Adrenal gland (tissue), 19 donors: ENCODE measurements at places on chromosomes 4 and X. TPM values are rescaled to one million over a fixed set of nuclear protein-coding genes. Genes with fewer than 3 reads are reported as not detected.

IL13RA2 gene
- 4.8 TPM for total RNA-seq

SPANXD gene
- not detected for total RNA-seq

DNA sequence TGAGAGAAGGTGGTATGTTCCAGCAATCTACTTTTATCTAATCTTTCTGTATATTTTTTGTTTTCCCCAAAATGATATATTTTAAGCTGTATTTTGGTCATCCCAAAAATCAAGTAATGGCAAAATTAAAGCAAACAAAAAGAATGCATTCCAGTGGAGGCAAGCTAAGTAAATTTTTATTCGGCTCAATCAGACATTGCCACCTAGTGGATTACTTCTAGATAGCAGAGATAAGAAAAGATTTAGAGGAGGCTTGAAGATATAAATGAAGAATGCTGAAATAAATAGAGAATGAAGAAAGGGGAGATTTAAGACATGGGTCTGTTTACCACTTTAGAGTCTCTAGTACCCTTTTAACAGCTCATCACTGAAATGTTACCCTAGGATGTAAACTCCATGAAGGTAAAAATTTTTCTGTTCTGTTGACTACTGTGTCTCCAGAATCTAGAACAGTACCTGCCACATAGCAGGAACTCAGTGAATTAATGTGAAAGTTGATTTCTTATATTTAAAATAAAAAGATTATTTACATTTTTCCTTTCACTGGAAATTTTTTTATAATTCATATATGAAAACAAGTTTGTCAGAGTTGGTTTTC, 110.9 kb upstream of the ANK2 start:
- H3K27me3 ChIP-seq = no peaks in the 10 kb centered on the region
- H3K36me3 ChIP-seq = no peaks in the 10 kb centered on the region

- H3K36me3 ChIP-seq = no peaks in the 10 kb centered on the region
- H3K4me3 ChIP-seq = no peak overlapping the region
- DNase-seq = no peak
- H3K4me1 ChIP-seq = no peaks in the 10 kb centered on the region
- H3K27me3 ChIP-seq = no peaks in the 10 kb centered on the region
These were observed 304.7 kb upstream of the FTHL17 start for GRCh38 chrX:31376408-31377022.

DNA sequence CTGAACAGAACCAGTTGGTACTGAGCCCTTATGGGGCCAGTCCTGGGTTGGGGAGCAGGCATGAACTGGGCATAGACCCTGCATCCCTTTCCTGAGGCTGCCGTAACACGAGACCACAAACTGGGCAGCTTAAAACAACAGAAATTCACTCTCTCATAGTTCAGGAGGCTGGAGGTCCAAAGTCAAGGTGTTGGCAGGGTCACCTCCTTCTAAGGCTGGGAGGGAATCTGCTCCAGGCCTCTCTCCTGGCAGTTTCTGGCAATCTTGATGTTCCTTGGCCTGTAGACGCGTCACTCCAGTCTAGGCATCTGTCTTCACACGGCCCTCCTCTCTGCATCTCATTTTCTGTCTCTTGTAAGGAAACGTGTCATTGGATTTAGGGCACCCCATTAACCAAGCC, 19.8 kb upstream of the SORCS2 start:
- no peak overlapping the region for H3K4me3 ChIP-seq
- no peak overlapping the region for H3K27ac ChIP-seq
- H3K36me3 ChIP-seq = no peaks in the 10 kb centered on the region
- no peak for DNase-seq
- H3K4me1 ChIP-seq = no peaks in the 10 kb centered on the region
- H3K27me3 ChIP-seq = no peaks in the 10 kb centered on the region

NCAPG gene
- total RNA-seq = 0.77 TPM

DNA sequence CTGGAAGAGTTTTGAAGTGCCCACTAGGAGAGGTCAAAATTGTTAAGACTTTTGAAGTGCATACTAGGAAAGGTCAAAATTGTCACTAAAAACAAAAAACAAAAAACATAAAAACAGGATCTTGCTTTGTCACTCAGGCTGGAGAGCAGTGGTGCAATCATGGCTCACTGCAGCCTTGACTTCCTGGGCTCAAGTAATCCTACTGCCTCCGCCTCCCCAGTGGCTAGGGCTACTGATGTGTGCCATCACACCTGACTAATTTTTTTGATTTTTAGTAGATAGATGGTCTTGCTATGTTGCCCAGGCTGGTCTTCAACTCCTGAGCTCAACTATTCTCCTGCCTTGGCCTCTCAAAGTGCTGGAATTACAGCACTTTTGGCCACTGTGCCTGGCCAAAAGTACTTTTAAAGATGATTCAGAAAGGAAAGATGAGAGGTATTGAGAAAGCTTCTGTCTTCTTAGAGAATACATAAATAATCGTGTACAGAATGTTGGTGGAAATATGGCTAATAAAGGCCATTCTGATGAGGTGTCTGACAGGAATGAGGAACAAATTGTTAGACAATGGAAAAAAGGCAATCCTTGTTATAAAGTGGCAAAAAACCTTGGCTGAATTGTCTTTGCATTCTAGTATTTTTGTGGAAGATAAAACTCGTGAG, 43.3 kb upstream of the STX18 start:
- H3K36me3 ChIP-seq = no peaks in the 10 kb centered on the region
- no peak for DNase-seq
- no peak overlapping the region for H3K27ac ChIP-seq

JCHAIN gene
- 3.8 TPM for total RNA-seq

DNA sequence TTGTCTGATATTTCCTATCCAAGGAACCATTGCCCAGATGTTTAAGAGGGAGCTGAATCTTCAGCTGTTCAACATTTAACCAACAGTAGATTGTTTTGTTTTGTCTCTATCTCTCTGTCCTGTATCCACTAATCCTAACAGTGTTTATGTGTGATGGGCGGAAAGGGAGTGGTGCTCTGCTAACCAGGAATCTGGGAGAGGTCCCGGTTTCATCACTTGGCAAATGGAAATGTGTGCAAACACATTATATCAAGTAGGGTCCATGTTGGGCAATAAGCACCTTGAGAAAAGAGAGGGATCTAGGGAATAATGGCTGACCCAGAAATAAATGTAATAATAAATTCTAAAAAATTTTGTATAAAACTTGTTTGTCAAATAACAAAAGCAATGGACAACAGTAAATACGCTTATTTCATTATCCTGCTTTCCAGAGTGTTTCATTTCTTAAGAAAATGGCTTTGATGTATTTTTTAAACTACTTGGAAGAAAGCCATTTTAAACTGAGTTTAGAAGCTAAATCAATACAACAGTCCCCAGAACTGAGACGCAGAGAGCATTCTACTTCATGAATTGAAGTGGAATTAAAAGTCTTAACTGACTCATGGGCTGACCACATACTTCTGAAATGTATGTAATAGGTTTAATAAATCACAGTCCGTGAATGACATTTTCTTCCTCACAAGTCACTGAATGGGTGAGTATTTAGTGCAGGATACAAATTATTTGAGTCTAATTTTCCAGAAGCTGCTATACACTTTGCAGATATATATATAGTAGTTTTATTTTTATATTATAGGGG, 55.8 kb downstream of the EMCN start:
- no peaks in the 10 kb centered on the region for H3K4me1 ChIP-seq
- DNase-seq = no peak
- no peaks in the 10 kb centered on the region for H3K36me3 ChIP-seq
- H3K27ac ChIP-seq = no peak overlapping the region
- H3K27me3 ChIP-seq = no peaks in the 10 kb centered on the region

GRCh38 chr4:1015746-1016145, 4.3 kb downstream of the FGFRL1 start:
- no peak overlapping the region for H3K27ac ChIP-seq
- H3K36me3 ChIP-seq = no peaks in the 10 kb centered on the region
- H3K27me3 ChIP-seq = no peaks in the 10 kb centered on the region
- H3K4me3 ChIP-seq = no peak overlapping the region
- H3K4me1 ChIP-seq = peaks cover 41% of the 10 kb centered on the region

CLDN2 gene
- total RNA-seq = 1.3 TPM

NPY5R gene
- total RNA-seq = 1.4 TPM

DNA sequence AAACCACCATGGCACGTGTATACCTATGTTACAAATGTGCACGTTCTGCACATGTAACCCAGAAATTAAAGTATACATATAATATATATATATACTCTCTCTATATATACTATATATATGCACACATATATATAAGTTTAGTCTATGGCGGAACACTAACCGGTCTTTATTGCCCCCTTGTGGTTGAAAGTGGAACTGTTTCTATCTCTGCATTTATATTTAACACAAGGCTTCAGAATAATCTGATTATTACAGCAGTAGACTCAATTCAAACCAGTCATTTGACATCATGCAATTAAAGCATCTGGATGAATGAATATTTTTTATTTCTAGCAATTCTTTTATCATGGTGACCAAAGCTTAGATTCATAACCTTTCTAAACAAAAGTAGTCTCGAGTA, 14.6 kb downstream of the RAB9B start:
- no peak overlapping the region for H3K27ac ChIP-seq
- H3K27me3 ChIP-seq = peaks cover 5% of the 10 kb centered on the region
- no peak for DNase-seq
- no peak overlapping the region for H3K4me3 ChIP-seq
- no peaks in the 10 kb centered on the region for H3K4me1 ChIP-seq

GRCh38 chrX:31223817-31224216, 152.0 kb upstream of the FTHL17 start:
- no peak overlapping the region for H3K4me3 ChIP-seq
- H3K27me3 ChIP-seq = peaks cover 2% of the 10 kb centered on the region
- H3K27ac ChIP-seq = no peak overlapping the region

DNA sequence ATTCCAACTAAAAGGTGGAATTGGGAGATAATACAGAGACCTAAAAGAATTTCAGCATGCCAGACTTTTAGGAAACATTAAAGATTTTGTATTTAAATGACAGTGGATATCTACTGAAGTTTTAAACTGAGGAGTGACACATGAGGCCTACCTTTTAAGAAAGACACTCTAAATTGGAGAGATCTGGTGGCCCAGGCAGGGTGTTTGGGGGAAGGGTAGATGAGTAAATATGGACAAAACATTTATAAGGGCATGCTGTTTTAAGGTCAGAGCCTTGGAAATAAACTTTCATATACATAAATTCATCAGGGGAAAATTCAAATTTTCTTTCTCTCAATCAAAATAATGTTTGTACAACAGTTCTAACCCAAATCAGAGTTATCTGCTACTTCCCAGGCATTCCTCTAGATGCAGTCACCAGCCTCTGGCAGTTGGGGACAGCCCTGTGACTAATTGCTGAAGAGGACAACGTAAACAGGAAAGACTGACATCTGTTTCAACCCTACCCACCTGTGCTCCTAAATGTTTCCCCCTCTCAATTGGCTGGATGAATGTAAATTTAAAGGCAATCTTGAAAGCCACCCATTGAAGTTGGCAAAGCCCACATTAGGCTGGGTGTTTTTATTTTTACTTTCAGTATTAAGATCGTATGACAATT, 1646.9 kb upstream of the ADGRL3 start:
- H3K27ac ChIP-seq = no peak overlapping the region
- H3K27me3 ChIP-seq = no peaks in the 10 kb centered on the region
- DNase-seq = no peak
- H3K4me3 ChIP-seq = no peak overlapping the region
- H3K4me1 ChIP-seq = no peaks in the 10 kb centered on the region
- H3K36me3 ChIP-seq = no peaks in the 10 kb centered on the region

WFS1 gene
- total RNA-seq = 34.1 TPM

NCBP2L gene
- total RNA-seq = 2.3 TPM

- DNase-seq = no peak
- H3K27me3 ChIP-seq = no peaks in the 10 kb centered on the region
- no peaks in the 10 kb centered on the region for H3K36me3 ChIP-seq
- H3K4me1 ChIP-seq = no peaks in the 10 kb centered on the region
These were observed 71.2 kb downstream of the MSX1 start for GRCh38 chr4:4930677-4931076.

DNA sequence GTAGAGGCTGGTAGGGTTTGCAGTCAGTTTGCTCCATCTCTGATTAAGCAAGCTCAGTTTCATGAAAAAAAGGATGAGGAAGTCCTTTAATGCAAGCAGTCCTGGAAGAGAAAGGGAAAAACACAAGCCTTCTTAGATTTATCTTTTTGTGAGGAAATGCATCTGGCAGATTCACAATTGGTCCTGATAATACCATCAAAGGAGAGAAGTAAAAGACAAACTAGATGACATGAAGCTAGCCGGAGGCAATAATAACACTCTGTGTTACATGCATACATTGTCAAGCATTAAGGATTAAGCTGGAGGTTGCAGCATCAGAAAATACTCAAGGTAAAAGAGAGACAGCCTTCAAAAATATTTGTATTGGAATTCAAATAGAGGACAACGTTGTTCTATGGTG, 356.0 kb upstream of the TEX13C start:
- no peaks in the 10 kb centered on the region for H3K27me3 ChIP-seq
- no peak for DNase-seq
- H3K27ac ChIP-seq = no peak within 1 kb of the TSS
- H3K4me1 ChIP-seq = no peaks in the 10 kb centered on the region
- no peaks in the 10 kb centered on the region for H3K36me3 ChIP-seq

RASSF6 gene
- not detected for total RNA-seq

GRID2 gene
- total RNA-seq = 2.6 TPM

- no peaks in the 10 kb centered on the region for H3K27me3 ChIP-seq
- no peaks in the 10 kb centered on the region for H3K36me3 ChIP-seq
- no peak for DNase-seq
These were observed 2.4 kb downstream of the PDLIM3 start for GRCh38 chr4:185532795-185533324.

- no peaks in the 10 kb centered on the region for H3K36me3 ChIP-seq
- H3K27me3 ChIP-seq = no peaks in the 10 kb centered on the region
- H3K4me3 ChIP-seq = no peak overlapping the region
- no peak overlapping the region for H3K27ac ChIP-seq
- no peaks in the 10 kb centered on the region for H3K4me1 ChIP-seq
These were observed 62.7 kb upstream of the GDPD2 start for GRCh38 chrX:70360366-70360765.

GRCh38 chrX:68421636-68422035, 11.7 kb downstream of the OPHN1 start:
- DNase-seq = no peak
- H3K4me1 ChIP-seq = no peaks in the 10 kb centered on the region
- no peak overlapping the region for H3K27ac ChIP-seq
- no peaks in the 10 kb centered on the region for H3K36me3 ChIP-seq
- no peaks in the 10 kb centered on the region for H3K27me3 ChIP-seq
- H3K4me3 ChIP-seq = no peak overlapping the region

IL2 gene
- 1.1 TPM for total RNA-seq

- H3K4me1 ChIP-seq = peaks cover 9% of the 10 kb centered on the region
- no peak overlapping the region for H3K27ac ChIP-seq
- no peak overlapping the region for H3K4me3 ChIP-seq
- H3K36me3 ChIP-seq = no peaks in the 10 kb centered on the region
These were observed 94.3 kb downstream of the DDIT4L start for GRCh38 chr4:100095729-100096595.

TRIM2 gene
- 70.0 TPM for total RNA-seq

EREG gene
- total RNA-seq = not detected

SLC6A8 gene
- 57.0 TPM for total RNA-seq
